ENCODE measurements at places on chromosomes 4 and X.

DNA sequence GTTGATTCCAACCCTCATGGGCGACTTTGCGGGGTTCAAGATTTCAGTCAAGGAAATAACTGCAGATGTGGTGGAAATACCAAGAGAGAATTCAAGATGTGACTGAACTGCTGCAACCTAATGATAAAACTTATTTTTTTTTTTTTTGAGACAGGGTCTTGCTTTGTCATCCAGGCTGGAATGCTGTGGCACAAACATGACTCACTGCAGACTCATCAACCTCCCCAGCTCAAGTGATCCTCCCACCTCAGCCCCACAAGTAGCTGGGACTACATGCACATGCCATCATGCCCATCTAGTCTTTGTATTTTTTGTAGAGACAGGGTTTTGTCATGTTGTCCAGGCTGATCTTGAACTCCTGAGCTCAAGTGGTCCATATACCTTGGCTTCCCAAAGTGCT, 19.5 kb upstream of the WDFY3 start:
- DNase-seq, result no peak

DNA sequence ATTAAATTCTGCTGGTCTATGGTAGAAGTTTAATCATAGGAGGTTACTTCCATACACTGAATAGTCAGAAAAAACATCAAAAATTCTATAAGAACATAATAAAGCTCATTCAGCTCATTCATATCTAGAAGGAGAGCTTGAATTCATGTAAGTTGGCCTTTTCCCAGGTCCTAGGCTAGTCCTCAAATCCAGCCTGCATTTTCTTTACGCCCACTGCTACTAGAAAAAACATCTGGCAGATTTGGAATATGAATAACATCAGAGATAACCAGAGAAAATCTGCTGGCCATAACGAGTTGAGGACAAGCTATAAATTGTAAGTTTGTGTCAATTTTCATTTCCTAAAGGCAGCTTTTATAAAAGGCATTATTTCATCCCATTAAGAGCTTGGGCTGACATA, 95.5 kb downstream of the MXRA5 start:
- DNase-seq, result no peak

DNA sequence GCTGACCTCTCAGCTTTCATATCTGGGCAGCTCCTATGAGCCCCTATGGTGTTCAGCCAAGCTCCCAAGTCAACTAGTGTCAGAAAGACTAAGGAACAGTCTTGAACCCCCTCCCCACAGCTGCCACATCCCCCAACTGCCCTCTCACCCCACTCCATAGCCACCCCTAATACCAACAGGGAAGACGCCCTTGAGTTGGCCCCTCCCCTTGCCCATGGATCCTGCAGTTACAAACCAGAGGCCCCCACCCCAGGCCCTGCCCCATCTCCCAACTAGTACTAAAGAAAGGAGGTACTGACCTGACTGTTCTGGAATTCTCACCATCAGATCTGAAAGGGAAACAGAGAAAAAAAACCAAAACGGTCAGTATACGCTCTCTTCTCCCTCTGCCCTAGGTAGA, 10.2 kb upstream of the IQSEC2 start:
- DNase-seq, result no peak

DNA sequence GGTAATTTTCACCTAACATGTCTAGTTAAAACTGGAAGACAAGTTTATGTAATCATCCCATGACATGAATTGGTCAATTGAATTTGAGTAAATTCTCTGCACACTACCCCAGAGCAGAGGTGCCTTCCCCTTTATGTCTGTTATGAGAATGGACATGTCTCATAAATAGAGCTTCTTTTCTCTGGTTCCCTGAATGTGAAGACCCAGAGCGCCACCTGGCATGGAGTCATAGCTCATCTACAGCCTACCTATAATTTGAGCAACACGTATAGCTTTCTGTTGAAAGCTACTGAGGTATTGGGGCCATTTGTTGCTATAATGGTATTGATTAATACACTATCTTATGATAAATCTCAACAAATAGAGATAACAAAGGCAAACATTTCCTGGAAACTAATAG, 626.5 kb upstream of the GALNTL6 start:
- DNase-seq, result no peak

- no peak for DNase-seq
Observed at GRCh38 chrX:57241967-57242366, 44.5 kb upstream of the FAAH2 start.

Measured in stimulated activated CD4-positive, alpha-beta T cell treated with anti-CD3 and anti-CD28 coated beads, TNF-alpha, amount 100 ng/mL, for 24 hours (primary cell).